ENCODE measurements at places on chromosomes 5 and 9.

- peak; percentile 15 for DNase-seq
These were observed 489.3 kb downstream of the ANXA1 start for GRCh38 chr9:73640971-73641370.

DNA sequence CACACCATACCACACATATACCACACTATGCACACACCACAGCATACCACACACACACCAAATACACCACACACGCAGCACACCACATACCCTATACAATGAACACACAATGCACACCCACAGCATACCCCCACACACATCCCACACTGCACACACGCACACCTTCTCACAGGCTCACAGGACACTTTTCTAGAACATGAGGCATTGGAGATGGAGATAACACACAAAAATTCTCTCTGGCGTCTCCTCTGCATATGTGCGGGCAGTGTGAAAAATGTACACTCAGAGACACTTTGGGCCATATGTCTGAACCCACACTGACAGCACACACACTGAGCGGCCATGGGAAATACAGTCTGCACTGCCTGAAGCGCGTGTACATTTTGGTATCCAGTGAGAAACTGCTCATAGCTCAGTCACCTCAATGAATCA, 278.1 kb downstream of the GADD45G start:
- DNase-seq = no peak

GRCh38 chr9:2132484-2133082, 117.4 kb downstream of the SMARCA2 start:
- peak; percentile 17 for DNase-seq

DNA sequence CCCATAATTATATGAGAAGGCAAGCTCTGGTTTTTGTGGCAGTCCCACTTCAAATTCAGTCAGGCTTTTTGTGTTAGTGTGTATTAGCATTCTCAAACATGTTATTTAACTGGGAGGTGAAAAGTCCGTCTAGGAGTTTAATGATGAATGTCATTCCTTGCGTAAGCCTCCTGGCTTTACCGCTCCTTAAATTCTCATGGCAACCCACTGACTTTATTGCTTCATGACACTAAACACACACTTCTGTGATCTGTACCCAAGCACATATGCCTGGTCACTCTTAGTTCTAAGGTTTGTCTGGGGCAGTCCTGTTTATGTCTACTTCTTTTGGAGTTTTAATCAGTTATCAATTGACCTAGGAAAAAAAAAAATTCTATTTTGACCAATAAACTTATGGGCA, 677.9 kb upstream of the DMAC1 start:
- no peak for DNase-seq

GRCh38 chr5:167850911-167851310, 440.5 kb upstream of the WWC1 start:
- no peak for DNase-seq

DNA sequence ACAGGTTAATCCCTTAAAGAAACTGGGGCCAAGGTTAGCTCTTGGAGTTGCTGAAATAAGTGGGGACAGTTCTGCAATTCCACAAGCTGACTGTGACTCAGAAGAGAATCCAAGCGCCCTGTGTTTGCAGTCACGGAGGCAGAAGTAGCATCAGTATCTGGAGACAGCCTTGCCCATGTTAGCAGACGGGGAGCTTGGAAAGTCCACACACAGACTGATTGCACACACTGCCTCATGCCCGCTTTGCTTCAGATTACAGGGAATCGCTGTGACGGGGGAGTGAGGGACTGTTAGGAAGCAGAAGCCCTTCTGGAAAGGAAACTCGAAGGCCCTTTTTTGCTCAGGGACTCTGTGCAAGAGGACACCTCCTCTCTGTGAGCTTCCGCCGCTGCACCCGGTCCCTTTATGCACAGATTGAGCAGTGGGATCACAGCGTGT, 30.9 kb upstream of the PPP1R26 start:
- no peak for DNase-seq

GRCh38 chr5:145499483-145499882, 335.7 kb downstream of the PRELID2 start:
- DNase-seq = no peak

DNA sequence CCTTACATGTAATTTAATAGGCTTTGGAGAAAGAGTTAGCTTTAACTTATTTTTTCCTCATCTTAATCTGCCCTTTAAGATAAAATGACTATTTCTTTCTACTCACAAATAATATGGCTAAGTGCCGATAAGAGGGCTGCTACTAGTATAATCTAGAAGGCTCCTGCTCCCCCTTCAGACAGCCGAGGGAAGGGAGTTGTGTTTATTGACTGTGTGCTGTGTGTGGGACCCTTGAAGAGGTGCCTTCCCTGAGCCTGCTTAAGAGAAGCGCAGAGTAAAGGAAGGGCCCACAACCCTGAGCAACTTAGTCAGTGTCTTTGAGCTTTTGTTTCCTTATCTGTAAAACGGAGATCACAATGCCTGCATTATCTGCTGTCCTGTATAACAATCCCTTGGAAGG, 28.1 kb upstream of the CKMT2 start:
- no peak for DNase-seq

- DNase-seq = no peak
These were observed 361.1 kb upstream of the NUDT12 start for GRCh38 chr5:103923616-103924168.

GRCh38 chr9:90569511-90569910, 73.1 kb downstream of the DIRAS2 start:
- DNase-seq = no peak

DNA sequence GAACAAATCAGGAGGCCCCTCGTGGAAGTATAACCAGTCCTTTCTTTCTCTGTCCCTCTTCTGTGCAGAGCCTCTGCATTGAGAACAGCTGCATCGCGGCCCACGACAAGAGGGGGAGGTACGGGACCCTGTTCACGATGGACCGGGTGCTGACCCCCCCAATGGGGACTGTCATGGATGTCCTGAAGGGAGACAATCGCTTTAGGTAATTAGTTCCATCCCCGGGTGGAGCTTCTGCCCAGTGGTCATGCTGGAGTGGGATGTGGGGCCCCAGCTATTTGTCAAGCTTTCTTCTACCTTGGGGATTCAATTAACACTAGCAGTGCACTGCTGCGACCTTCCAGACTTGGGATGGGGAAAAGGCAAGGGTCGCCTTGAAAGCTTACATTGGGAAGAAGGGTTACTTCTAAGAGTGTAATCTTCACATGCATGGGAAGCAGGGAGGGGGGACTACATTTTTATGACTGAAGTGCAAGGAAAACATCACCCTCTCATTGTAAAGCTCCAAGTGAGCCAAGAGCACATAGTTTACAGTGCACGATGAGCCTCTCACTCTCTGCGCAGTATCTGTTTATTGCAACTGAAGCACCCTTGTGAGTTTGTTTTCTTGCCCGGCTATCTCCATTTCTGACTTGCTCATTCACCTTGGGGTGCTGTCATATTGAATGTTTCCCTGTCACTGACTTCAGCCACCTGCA, 27.0 kb downstream of the TGFBI start:
- no peak for DNase-seq

- no peak for DNase-seq
These were observed 20.8 kb downstream of the SLC46A2 start for GRCh38 chr9:112869917-112870316.

DNA sequence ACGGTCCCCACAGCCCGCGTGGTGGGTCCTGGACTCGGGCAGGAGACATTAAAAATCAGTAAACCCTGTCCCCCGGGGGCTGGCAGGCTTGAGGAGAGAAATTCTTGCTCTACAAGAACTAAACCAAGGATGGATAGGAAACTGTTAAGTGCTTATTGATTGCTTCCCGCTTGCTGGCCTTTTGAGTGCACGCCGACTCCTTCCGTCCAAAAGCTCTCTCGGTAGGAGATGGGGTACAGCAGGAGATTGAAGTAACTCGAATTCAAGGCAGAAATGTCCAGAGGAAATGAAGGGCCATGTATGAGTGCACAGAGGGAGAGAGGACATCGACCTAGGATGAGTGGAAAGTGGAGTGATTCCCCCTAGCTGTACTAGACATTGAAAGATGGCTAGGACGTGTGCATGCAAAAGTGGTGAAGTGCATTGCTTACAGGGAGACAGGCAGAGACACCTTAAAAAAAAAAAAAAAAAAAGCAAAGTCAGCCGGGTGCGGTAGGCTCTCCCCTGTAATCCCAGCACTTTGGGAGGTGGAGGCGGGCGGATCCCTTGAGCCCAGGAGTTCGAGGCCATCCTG, 923 bp downstream of the RECK start:
- no peak for DNase-seq

- no peak for DNase-seq
These were observed 12.8 kb upstream of the PRSS3 start for GRCh38 chr9:33782395-33783152.

GRCh38 chr5:96926276-96926675, 9.6 kb upstream of the LNPEP start:
- no peak for DNase-seq

DNA sequence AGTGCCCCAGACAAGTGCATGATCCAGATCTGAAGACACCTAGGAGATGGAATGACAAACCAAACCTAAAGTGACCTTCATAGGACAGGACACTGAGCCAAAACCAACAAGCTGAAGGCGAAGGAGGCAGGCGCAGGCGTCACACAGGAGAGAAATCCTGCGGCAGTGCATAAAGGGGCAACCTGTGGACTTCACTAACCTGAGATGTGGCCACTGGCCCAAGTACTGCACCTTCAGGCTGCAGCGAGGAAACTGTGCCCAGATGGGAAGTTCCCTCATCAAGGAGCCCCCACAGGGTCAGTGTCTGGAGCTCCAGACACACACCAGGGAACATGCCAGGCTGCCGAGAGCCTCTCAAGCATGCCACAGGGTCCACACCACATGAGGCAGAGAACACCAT, 3.7 kb downstream of the IPPK start:
- DNase-seq = no peak

- no peak for DNase-seq
These were observed 247.4 kb downstream of the PRELID2 start for GRCh38 chr5:145587710-145588109.

GRCh38 chr9:121071370-121071755, 3.4 kb upstream of the CNTRL start:
- no peak for DNase-seq

DNA sequence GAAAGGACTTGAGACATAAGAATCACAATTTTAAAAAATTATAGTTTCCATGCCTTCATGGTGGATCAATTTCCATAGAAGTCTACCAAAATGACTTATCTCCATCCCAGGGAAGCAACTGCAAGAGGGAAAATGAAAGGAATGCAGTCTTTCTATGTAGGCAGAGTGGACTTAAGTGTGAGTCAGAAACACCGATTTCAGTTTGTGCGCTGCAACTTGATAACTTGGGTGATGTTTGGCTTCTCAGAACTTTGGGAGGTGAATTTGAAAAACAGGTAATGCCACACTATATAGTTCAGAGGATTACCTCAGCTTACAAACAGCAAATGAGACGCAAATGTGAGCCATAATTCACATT, 708 bp upstream of the CSNK1G3 start:
- no peak for DNase-seq

DNA sequence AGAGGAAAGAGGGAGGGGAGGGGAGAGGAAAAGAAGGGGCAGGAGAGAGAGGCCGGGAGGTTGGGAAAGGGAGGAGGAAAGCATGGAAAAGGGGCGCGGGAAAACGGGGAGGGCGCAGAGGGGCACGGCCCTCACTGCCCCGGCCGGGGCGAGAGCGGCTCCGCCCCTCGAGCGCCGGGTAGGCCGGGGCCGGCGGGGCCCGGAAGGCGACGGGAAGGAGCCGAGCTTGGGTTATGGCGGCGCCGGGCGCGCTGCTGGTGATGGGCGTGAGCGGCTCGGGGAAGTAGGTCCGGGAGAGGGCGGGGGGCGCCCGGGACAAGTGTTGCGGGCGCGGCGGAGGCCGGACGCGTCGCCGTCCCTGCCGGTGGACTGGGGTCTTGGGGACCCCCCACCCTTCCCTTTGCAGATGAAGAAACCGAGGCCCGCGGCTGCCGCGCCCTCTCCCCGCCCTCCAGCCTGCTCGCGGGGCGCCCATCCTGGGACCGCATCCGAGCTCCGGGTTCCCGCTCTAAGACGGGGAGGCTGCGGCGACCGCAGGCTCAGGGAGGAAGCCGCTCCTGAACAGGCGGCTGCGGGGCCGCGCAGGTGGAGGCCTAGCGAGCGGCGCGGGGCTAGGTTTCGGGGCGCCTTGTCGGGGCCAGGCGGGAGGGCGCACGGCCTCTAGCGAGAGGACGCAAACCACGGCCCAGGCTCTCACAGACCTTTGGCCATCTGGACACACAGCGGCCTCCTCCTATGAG, at the start of gene IDNK:
Gene IDNK (plus strand): TSS at position 205 of the 740 bp plus-strand sequence. CDS start 29 bp downstream, at position 234.
- peak; percentile 82 for DNase-seq

DNA sequence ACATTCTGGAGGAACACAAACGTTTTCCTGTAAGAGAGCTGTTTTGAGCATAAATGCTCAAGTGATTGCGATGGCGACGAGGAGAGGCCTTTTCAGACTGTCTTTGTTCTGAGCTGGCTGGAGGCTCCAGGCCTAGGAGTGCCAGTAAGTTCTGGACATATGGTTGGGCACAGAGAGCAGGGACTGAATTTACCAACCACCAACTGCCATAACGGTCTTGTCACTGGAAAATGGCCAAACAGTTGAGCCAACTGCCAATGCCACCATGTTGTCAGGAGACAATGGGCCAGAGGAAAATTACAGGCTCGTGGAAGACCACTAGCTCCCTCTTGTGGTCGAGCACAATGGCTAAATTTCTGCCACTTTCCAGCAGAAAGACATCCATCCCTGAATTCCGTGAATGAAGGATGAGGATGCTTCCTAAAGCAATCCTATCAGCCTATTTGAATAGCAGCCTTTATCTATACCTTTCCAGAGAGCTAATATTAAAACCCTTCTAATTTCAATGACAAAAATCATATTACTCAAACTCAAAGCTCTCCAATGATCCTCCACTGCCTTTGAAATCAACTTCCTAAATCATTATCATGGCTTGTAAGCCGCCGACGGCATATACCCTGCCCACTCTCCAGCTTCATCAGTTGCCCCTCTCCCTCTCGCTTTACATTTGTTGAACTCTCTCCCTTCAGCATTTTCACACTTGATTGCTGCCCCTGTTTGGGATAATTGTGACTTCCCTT, 66.9 kb upstream of the GLIS3 start:
- DNase-seq = peak; percentile 34

DNA sequence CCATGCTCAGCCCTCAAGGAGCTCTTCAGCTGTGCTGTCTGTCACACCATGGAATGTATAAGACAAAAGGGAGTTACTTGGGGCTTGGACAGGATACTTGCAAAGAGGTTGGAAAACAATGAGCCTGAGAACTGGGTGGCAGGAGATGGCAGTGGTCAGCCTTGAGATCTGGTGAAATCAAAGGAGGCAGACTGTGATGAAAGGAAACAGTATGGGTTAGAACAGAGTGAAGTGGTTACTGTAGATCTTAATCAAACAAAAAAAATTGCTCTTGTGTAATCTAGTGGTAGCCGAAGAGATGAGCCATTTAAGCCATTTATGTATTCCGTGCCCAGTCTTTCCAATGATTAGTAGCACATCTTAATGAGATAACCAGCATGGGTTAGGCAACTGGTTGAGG, 142.2 kb downstream of the SV2C start:
- DNase-seq = no peak

GRCh38 chr5:96569770-96570169, 92.4 kb upstream of the CAST start:
- DNase-seq = no peak

DNA sequence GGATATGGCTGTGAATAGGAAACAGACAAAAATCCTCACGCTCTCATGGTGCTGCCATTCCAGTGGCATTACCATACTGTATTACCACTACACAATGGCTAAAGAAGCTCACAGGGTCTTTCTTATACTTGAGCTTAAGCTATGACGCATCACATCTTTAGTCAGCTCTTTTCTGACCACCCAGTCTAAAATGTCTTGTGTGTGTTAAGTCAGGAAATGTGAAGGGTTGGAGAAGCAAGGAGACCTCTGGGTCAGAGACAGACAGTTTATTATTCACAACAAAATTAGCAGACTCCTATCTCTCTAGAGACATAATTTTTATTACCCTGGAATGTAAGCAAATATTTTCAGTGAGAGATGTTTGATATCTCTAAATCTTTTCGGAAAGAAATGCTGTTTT, 1583.2 kb upstream of the WWC1 start:
- DNase-seq = no peak

Data from GM10248 (cell line).